ENCODE measurements at places on chromosomes 6 and 20. TPM values are rescaled to one million over a fixed set of nuclear protein-coding genes. Genes with fewer than 3 reads are reported as not detected.
A peak's percentile ranks its signal among the peaks of the same experiment; 100 is the strongest.

DNA sequence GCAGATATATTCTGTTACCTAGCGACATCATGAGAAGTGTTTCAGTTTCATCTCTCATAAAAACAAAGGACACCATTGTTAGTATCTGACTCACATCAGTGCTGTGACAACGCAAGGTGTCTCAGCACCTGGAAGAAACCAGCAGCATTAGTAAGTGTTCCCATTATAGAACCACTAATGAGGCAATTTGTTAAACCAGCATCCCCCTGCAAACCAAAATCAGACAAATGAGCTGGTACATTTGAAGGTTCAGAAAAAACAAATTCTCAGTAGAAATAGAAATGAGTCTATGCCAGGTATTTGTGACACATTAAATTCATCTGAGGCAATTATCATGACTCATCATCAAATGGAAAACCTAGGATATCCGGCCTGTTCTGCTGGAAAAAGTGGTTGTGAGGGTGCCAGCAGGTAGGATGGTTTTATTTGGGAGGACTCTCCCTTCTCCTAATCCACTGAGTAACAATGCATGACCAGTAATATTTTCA is 151.7 kb downstream of the TMEM200A start:
- no peak for DNase-seq

Gene L3MBTL1
- polyA plus RNA-seq, result 6.0 TPM

DNA sequence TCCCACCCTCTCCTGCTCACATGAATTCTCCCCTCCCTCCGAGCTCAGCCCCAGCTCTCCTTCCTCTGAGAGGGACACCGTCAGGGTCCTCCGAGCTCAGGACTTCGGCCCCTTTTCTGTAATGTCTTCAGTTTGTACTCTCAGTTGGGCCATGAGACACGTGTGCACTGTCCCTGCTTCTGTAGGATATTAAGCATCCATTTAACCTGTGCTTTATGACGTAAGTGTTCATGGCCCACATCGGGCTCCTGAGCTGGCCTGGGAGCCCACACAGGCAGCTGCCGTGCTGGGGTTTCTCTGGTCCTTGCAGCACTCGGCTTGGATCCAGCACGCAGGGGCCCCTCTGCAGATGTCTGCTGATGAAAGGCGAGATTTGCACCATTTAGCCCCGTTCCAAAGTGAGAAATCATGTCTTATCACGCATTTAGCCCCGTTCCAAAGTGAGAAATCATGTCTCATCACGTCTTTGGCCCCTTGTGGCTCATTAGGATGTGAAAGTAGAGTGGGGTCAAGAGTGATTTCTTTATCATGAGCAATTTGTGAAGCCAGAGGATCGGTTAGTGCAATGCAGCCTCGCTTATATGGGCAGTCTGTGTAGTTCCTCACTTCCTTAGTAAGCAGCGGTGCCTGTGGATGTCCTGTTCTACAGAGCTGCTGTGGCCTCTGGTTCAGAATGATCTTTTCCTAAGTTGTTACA is 25.3 kb downstream of the DUSP22 start:
- peak; percentile 40 for DNase-seq

- peak; percentile 54 for DNase-seq
Observed at GRCh38 chr6:55023230-55023629, 151.1 kb upstream of the HCRTR2 start.

GRCh38 chr20:44069203-44070011 is 117.6 kb downstream of the JPH2 start:
- DNase-seq, result peak; percentile 73

GRCh38 chr6:1758076-1758679 is 148.5 kb downstream of the FOXC1 start:
- no peak for DNase-seq

GRCh38 chr20:4805663-4806449 is 84.1 kb downstream of the PRND start:
- DNase-seq, result no peak

Gene MYT1
- polyA plus RNA-seq, result not detected

GRCh38 chr20:23995905-23996666 is 7.5 kb upstream of the GGTLC1 start:
- peak; percentile 30 for DNase-seq

GRCh38 chr20:59996108-59996507 is 37.9 kb downstream of the CDH26 start:
- no peak for DNase-seq

GRCh38 chr6:50007819-50008218 is 14.0 kb downstream of the DEFB110 start:
- no peak for DNase-seq

DNA sequence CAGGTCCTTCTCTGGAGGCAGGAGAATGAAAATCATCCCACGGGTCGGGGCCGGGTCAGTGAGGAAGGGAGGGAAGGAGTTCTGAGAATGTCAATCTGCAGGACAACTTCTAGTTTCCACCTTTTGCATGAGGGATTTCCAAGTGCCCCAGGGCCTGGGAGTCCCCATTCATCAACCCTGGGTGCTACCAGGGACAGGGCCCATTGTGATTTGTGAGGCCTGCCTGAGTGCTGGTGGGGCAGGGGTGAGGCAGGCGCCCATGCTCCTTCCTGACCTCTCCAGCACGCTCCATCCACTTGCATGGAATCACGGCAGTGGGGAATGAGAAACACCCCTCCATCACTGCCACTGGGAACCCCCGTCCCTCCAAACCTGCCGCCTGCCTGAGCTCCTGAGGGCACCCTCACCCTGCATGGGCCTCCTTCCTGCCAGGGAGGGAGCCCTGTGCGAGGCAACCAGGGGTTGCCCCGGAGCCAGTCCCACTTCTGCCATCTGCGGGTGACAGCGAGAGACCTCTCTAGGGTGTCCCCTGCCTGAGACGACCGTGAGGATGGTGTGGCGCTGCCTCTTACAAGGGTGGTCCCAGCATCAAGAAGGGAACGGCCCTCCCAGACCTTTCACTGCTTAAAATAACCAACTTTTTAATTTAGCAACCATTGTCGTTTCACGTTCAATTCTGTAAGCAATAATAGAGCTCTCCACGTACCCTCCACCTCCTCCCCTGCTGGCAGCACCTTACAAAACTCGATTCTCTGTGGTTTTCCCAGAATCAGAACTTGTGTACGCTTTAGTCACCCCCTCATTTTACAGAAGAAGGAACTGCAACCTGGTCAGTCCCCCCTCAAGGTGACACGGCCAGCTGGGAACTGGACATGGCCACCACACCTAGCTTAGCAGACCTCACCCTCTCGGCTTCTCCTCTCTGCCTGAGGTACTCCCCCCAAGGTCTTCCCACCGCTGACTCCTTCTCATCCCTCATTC is 28.6 kb downstream of the PMEPA1 start:
- DNase-seq, result no peak

DNA sequence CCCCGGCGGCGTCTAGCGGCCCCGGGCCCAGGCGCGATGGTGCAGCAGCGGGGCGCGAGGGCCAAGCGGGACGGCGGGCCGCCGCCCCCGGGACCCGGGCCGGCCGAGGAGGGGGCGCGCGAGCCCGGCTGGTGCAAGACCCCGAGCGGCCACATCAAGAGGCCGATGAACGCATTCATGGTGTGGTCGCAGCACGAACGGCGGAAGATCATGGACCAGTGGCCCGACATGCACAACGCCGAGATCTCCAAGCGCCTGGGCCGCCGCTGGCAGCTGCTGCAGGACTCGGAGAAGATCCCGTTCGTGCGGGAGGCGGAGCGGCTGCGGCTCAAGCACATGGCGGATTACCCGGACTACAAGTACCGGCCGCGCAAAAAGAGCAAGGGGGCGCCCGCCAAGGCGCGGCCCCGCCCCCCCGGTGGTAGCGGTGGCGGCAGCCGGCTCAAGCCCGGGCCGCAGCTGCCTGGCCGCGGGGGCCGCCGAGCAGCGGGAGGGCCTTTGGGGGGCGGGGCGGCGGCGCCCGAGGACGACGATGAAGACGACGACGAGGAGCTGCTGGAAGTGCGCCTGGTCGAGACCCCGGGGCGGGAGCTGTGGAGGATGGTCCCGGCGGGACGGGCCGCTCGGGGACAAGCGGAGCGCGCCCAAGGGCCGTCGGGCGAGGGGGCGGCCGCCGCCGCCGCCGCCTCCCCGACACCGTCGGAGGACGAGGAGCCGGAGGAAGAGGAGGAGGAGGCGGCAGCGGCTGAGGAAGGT is 715 bp downstream of the SOX12 start:
- DNase-seq, result peak; percentile 36

DNA sequence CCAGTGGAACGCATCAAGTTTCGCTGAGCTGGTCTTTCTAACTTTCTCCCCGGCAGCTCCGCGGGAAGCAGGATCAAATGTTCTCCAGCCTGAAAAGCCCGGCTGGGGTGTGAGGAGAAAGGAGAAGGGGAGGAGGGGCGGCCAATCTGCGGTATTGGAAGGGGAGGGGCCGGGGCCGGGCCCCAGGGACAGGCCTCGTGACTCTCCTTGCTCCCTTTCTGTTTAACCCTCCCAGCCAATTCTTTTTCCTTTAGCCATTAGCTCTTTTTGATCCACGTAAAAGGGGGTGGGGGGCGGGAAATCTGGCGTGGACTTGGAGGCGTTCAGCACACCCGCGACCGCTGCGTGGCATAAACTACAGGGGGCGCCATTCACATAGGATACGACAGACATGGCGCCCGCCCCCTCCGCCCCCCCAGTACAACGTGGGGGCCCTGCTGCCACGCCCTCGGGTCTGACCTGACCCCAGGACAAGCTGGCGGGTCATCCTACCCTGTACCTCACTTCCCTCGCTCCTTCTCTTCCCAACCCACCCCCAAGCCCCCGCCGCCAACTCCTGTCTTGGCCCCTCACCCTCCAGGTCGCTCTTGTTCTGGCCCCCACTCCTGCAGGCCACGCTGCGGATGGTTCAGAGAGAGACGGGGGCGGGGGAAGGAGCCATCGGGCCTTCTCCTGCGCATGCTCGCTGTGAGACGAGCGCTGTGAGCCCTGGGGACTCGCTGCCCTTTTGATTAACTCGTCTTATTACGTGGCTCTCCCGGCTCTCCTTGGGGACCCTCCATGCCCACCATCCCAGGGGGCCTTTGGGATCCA is 7.8 kb upstream of the MDGA1 start:
- DNase-seq, result no peak

Gene VEGFA
- 454 TPM for polyA plus RNA-seq

Gene RSPH4A
- not detected for polyA plus RNA-seq

Data from CD14-positive monocyte (primary cell).